Frontal cortex (tissue), 4 donors: ENCODE measurements at places on chromosomes 12 and 14.

DNA sequence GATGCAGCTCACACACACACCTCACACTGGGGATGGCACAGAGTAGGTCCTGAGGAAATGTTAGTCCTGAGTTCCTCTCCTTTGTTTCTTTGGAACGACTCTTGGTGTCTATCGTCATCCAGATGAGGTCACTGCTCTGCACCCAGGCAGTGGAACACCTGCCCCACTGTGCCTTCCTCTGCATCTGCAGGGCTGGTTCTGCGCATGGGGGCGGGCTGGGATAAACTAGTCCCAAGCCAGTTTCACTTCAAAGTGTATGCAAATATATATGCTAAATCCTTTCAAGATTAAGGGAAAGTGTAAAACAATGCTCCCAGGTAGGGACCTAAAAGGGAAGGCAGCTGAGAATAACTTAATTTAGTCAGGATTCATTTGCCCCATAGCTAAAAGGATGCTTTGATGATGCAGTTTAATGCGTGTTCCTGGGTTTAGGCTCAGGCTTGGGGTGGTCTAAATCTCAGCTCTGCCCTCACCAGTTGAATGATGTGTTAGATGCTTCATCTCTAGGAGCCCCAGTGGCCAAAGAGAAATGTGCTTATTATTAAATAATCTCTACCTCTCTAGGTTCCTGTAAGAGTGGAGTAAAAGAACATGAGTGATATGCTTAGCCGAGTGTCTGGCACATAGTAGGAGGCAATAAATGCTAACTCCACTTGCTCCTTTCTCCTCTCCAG lies 47.1 kb upstream of the OVCH1 start:
- no peak for DNase-seq

DNA sequence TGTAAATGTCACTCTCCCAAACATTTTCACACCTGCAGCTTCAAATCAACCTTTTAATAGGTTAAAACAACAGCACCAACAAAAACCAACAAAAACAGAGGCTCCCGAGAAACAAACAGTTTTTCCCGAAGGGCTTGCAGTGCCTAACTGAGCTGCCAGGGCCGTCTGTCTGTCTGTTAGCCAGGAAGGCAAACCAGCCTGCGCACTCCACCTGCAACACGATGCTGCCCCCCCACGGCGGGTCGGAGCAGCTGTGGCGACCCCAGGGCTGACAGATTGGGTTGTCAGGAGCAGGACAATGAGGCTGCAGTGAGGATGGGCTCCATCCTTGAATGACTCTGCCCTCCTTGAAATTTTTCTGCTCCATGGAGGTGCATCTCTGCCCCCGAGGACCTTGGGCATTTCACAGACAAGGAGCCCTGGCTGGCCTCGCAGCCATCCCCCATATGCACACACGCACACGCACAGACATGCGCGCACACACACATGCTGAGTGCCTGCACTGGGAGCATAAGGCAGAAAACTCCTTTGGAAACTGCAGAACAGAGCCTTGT lies 2.6 kb downstream of the RTL1 start:
- no peak for DNase-seq

DNA sequence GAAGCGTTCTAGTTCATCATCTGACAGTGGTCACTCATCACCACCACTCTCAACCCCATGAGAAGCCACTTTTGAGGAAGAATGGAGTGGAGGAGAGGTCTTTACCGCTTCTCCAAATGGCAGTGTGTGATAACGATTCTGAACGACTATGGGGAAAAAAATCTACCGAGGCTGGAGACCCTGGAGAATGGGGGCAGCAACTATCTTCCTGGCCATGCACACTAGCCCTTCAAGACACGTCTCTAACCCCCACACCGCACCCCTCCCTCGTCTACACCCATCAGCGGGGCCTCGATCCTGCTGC lies 365 bp downstream of the ING4 start:
- DNase-seq: no peak

GRCh38 chr14:100893228-100893601 lies 10.3 kb downstream of the RTL1 start:
- no peak for DNase-seq

DNA sequence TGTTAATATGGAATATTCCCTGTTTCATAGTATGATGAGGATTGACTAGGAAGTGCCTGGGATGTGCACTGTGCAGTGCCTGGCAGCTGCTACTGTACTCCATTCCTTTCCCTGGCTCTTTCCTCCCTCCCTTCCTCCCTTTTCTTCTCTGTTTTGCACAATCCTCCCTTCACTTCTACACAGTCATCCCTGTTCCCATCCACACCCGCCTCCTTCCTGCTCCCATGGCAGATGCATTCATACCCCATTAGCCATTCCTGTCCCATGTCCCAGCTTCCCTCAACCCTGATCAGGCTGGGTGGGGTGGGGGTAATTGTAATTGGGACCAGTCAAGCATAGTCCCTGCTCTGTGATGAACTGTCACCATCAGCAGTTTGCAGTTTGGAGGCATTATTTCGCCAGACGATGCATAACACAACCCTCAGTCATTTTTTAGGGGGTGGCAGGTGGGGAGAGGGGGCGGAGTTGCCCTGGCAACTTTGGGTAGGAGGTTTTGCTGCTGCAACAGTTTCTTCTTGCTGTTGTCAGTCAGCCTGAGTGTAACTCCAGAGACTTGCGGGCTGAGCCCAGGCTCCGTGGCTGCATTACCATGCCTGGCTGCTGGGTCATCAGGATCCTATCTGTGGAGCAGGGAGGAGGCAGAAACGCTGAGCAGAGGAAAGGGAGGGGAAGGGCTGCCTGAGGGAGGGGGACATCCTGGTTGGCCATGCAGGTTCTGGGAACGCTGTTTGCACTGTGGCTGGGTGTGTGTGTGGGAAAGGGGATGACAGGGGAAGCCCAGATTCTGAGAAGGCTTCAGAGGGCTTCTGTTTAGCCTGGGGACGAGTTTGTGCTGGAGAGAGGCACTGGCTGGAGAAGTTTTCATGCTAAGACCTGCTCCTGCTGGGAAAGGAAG lies 4.1 kb upstream of the KRT84 start:
- DNase-seq: no peak

GRCh38 chr14:68269136-68269927 lies 449.8 kb downstream of the RAD51B start:
- no peak for DNase-seq

- no peak for DNase-seq
These were observed 3.8 kb upstream of the B3GNT4 start for GRCh38 chr12:122199484-122200355.

GRCh38 chr12:76417116-76417515 lies 68.9 kb upstream of the BBS10 start:
- DNase-seq: no peak

GRCh38 chr14:55425091-55425490 lies 13.5 kb upstream of the ATG14 start:
- DNase-seq: no peak

- DNase-seq: no peak
These were observed 1.2 kb downstream of the SLC35F4 start for GRCh38 chr14:57864659-57865058.

DNA sequence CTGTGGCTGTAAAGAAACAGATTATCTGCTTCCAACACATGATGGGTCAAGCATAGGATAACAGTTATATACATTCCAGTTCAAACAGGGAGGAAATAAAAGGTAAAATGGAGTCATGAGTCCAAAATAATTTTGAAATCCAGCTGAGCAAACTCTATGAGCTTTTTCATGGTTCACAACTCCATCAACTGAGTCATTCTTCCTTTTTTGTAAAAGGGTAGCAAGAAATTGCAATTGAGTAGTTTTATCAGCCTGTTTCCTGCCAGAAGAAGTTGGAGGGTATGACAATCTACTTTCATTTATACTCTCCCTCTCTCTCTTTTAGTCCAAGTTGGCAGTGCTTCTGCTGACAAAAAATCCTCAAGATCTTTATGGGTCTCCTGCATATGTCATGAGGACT lies 95.6 kb downstream of the CPNE8 start:
- DNase-seq: no peak

GRCh38 chr12:124036657-124037109 lies 63.7 kb downstream of the ZNF664 start:
- peak; percentile 50 for DNase-seq

GRCh38 chr12:25926536-25926935 lies 31.9 kb upstream of the RASSF8 start:
- no peak for DNase-seq

DNA sequence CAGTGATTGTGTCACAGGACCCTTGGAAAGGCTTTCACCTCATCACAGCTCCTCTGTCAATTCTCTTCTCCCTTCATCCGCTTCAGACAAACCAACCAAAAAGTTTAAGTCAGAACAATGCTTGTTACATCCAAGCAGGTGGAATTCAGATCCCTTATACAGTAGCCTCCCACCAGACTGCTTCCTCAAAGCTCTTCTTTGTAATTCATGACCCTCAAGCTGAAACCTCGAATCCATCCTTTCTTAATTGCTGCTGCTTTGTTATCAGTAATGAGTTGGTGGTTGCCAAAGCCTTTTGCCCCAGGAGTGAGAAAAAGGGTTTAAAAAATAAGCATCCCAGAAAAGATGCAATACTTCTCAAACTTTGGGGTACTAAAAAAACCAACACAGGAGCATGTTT lies 9.5 kb downstream of the BEST3 start:
- no peak for DNase-seq

- no peak for DNase-seq
These were observed 81.3 kb downstream of the VEZT start for GRCh38 chr12:95298916-95299315.

- DNase-seq: no peak
These were observed 122.7 kb downstream of the C12orf42 start for GRCh38 chr12:103373088-103373523.

GRCh38 chr12:51395283-51396230 lies 4.4 kb upstream of the GALNT6 start:
- DNase-seq: no peak

GRCh38 chr12:108297895-108298760 lies 41.0 kb downstream of the CMKLR1 start:
- no peak for DNase-seq

DNA sequence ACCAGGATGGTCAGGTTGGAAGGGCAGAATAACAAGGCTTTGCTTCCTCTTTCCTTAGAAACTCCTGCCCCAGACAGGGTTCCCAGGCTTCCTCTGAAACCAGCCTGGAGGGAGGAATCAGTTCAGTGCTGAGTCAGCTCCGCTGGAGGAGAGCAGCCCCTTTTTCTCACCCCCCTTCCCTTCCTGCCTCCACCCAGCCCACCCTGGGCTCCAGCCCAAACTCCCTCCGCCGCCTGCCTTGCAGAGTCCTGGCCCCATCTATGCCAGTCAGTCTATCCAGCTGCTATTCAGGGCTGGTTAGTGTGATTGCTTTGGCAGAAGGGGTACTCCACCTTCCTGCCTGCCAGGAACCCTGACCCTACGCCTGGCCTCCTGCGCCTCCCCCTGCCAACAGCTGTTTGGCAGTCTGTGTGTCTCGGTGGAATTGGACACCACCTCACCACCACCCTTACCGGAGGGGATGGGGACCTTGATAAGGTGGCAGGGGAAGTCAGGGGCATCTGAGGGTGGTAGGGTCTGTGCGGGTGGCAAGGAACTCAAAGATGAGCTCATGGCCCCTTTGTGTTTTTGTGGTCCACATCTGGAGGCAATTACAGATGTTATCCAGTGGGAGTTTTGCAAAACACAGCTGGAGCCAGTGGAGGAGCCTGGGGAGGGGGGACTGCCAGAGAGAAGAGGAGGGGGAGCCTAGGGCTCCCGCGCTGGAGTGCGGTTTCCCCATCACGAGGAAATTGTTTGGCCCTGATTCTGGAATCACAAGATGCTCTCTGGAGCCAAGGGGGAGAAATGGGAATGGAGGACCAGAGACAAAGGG lies 12.2 kb downstream of the MMP14 start:
- no peak for DNase-seq

DNA sequence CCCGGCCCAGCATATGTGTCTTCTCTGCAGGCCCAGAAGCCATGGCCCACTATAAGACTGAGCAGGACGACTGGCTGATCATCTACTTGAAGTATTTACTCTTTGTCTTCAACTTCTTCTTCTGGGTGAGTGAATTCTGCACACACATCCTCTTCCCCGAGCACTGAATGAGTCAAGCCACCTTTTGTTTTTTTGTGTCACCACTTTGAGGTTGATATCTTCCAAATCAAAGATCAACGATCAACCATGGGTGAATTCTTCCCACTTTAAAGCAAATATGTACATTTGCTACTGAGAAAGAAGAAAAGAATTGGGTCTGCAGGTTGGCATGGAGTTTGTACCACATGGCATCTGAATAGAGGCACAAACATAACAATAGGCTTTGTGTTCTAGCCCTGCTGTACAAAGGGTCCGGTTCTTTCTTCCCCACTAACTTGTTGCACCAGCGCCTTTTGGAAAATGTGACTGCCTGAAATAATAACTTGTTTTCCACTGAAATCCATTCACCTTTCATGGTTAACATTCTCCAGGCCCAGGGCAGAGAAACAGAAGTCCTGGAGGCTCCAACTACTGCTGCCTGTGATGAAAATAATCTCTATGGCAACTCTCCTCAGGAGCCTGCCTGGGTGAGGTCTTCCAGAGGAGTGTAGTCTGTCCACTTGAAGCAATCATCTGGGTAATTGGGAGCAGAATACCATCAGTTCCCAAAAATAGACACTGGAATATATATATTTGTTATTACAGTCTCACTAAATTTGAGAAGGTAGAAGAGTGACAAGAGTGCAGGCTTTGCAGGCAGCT lies 27.6 kb downstream of the TSPAN11 start:
- DNase-seq: no peak

GRCh38 chr14:53398616-53399015 lies 245.5 kb upstream of the DDHD1 start:
- no peak for DNase-seq

GRCh38 chr12:122368361-122369073 lies 54.0 kb downstream of the CLIP1 start:
- DNase-seq: no peak

DNA sequence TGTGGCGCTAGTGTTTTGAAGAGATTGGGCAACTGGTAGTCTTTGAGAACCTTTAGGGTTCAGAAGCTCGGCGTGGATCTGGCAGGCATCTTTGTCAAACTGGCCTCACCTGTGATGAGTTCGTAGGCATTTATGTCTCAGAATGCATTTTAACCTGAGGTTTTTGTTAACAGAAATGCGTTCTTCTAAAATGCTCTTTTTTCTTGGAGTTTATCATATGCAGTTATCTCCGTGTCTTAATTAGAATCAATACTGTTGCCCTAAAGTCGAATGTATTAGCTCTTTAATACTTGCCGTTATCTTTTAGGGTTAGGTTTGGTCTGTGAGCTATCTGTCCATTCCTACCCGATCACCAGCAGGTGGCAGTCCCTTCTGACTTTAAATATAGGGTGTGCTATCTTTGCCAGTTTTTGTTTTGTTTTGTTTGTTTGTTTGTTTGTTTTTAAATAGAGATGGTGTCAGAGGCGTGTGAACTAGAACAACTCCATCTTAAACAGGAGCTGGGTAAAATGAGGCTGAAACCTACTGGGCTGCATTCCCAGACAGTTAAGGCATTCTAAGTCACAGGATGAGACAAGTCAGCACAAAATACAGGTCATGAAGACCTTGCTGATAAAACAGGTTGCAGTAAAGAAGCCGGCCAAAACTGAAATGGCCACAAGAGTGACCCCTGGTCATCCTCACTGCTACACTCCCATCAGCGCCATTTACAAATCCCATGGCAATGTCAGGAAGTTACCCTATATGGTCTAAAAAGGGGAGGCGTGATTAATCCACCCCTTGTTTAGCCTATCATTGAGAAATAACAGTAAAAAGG lies 1.4 kb downstream of the ATF1 start:
- DNase-seq: peak; percentile 47
